ENCODE measurements at places on chromosomes 1 and 21. TPM values are rescaled to one million over a fixed set of nuclear protein-coding genes. Genes with fewer than 3 reads are reported as not detected.

The C1QA gene
- total RNA-seq, result not detected

The CRYAA gene
- not detected for total RNA-seq

The C1orf115 gene
- total RNA-seq, result 3.5 TPM

The SIKE1 gene
- total RNA-seq, result 58.0 TPM

The MMP23B gene
- 11.0 TPM for total RNA-seq

The PDE4B gene
- 52.8 TPM for total RNA-seq

The PRRX1 gene
- 203 TPM for total RNA-seq

The ATP6V0B gene
- total RNA-seq, result 104 TPM

The PADI2 gene
- 0.43 TPM for total RNA-seq

The SLC16A4 gene
- total RNA-seq, result 73.4 TPM

The TIE1 gene
- under 0.01 TPM for total RNA-seq

The GBP4 gene
- 14.2 TPM for total RNA-seq

The SLAMF7 gene
- not detected for total RNA-seq

The UQCRHL gene
- 1.9 TPM for total RNA-seq

The CC2D1B gene
- total RNA-seq, result 36.4 TPM

The IFNLR1 gene
- under 0.01 TPM for total RNA-seq

The NOS1AP gene
- total RNA-seq, result 0.43 TPM

The G0S2 gene
- total RNA-seq, result 4.8 TPM

The CNTN2 gene
- total RNA-seq, result not detected

The PLA2G4A gene
- 12.1 TPM for total RNA-seq

The TRIM67 gene
- not detected for total RNA-seq

The PPFIA4 gene
- total RNA-seq, result 4.3 TPM

The ENSA gene
- total RNA-seq, result 76.3 TPM

The OR2T27 gene
- not detected for total RNA-seq

The RXFP4 gene
- not detected for total RNA-seq

Measured in fibroblast of villous mesenchyme (primary cell).